Caudate nucleus (tissue), 63 donors: ENCODE measurements at places on chromosomes 2 and 18.

GRCh38 chr2:179554639-179555386, 290.2 kb upstream of the SESTD1 start:
- DNase-seq = no peak

GRCh38 chr2:241191081-241191480, 2.6 kb downstream of the ANO7 start:
- DNase-seq = no peak

DNA sequence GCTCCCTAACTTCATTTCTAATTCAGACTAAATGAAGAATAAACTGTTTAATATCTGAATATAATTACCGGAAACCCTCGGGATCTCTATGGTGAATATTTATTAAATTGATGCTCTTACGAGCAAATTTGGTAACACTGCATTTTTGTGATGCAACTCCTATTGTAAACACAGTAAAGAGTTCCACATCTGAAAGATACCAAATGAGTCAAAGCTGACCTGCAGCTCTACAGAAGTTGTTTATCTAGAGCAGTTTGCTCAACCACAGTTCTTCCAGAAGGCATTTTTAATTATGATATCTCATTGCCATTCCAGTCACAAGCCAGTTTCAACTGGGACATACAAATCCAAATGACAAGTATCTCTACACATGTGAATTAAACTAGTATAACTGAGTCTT, 129.7 kb downstream of the PKP4 start:
- DNase-seq = no peak

- no peak for DNase-seq
Observed at GRCh38 chr18:58605027-58606020, 23.6 kb downstream of the ALPK2 start.

DNA sequence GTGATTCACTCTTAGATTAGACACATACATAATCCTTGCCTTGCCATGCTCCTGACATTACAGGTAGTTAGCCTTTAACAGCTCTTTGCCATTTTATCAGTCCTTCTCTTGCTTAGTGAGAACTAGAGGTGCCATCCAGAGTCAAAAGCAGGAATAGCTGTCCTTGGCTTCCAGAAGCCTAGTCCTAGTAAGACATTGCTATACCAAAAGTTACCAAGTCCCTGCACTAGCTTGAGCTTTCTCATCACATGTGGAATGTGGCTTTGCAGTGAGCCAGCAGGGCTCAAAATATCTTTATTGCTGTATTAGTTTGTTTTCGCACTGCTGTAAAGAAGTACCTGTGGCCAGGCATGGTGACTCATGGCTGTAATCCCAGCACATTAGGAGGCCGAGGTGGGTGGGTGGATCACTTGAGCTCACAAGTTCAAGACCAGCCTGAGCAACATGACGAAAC, 104.7 kb upstream of the NOSTRIN start:
- no peak for DNase-seq

DNA sequence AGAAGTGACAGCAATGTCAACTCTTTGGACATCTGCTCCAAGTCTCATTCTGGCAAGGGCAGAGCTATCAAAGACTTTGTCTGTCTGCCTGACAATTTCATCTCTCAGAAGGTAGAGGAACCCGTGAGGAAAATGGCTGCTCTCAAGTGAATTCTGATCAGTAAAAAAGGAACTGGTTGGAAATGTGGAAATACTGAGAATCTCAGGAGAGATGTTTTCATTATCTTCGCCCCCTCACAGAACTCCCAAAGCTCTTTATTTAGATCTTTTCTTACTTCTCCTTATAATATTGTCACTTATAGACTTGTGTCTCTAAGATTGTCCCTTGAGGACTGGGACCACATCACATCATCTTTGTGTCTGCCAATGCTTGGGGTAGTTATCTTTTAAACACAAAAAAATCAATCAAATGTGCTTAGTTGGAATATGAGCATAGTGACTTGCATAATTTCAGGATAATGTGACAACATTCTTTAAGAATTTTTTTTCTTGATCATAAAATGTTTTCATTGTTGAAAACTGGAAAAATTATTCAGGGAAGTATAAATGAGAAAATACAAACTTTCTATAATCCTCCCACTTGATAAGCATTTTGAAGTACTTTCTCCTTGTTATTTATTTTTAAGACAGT, 68.2 kb upstream of the ITGB6 start:
- no peak for DNase-seq

- DNase-seq = no peak
Observed at GRCh38 chr18:62844850-62845643, 129.7 kb downstream of the PHLPP1 start.

GRCh38 chr2:178550352-178550751, 70.1 kb downstream of the PLEKHA3 start:
- DNase-seq = no peak

- no peak for DNase-seq
Observed at GRCh38 chr2:104849101-104849500, 4.8 kb upstream of the POU3F3 start.

DNA sequence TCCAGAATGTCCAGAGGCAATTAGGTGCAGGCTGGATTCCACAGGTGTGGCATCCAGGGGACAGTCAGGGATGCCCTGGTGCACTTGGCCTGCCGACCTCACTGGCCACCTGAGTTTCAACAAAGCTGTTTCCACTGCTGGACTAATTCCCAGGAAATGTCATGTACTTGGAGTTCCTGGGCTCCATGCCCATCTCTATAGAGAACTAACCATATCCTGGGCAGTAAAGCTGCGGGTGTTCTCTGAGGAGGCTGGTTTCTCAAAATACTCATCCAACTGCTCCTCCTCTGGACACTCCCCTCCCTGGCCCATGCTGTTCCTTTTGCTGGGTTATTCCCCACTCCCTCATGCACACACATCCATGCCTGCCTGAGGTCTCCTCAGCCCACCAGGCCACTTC, 161.9 kb upstream of the SKOR2 start:
- DNase-seq = no peak

- DNase-seq = no peak
Observed at GRCh38 chr2:236015171-236015570, 153.0 kb downstream of the GBX2 start.

DNA sequence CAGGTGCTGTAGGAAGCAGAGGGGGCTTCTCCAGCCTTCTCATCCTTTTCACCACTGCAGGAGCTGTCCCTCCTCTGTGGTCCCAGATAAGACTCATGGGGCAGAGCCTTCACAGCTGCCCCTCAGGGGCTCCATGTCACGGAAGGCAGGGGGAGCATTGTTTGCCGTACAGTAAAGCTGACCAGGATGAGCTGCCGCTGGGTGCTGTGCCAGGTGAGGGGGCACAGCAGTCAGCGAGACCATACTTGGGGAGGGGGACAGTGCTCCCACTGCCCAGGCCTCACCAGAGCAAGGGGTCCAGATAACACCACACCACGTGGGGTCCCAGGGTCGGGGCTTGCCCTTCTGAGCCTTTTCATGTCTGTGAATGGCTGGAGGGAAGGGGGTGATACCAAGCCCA, 46.3 kb downstream of the PLEKHB2 start:
- no peak for DNase-seq
